Activated T-cell treated with anti-CD3 and anti-CD28 coated beads for 48 hours (primary cell): ENCODE measurements at places on chromosomes 2 and 18.

GRCh38 chr2:127624756-127625571 lies 21.0 kb upstream of the GPR17 start:
- no peak for DNase-seq

- DNase-seq = no peak
These were observed 633.1 kb upstream of the SETBP1 start for GRCh38 chr18:44047585-44047984.

DNA sequence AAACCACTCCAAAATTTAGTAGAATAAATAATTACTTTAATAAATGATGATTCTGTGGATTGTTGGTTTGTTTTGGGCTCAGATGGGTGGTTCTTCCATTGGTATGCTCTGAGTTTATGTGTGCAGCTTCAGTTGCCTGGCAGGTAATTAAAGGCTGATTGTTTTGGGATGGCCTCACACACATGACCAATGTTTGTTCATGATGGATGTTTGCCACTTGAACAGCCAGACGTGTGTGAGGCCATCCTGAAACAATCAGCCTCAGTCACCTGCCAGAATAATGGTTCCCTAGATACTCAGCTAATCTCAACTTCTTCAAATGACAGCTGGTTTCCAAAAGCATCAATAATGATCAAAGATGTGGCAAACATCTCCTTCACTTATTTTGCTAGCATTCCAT lies 352.5 kb upstream of the GULP1 start:
- DNase-seq = no peak

- DNase-seq = no peak
These were observed 678.3 kb upstream of the NRXN1 start for GRCh38 chr2:51710222-51710621.

DNA sequence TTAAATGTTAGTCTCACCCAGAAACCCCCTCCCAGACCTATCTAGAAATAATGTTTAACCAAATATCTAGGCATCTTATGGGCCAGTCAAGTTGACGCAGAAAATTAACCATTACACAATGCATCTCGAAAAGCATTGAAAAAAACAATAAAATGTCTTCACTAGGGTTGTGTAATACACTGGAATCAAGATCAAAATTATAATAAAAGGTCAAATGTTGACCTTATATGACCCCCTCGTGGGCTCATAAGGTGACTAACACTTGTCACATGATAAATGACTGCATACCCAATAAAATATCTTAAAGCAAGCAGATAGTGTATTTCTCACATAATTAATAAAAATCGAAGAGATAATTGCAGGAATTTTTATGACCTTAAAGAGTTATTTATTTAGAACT lies 447.9 kb upstream of the DSEL start:
- no peak for DNase-seq

GRCh38 chr18:36302676-36303075 lies 5.2 kb downstream of the FHOD3 start:
- no peak for DNase-seq

- no peak for DNase-seq
These were observed 227.3 kb downstream of the PARD3B start for GRCh38 chr2:204772546-204772945.
